ENCODE measurements at places on chromosomes 3 and 15.

- DNase-seq: no peak
Observed at GRCh38 chr3:81218023-81218422, 543.4 kb downstream of the GBE1 start.

DNA sequence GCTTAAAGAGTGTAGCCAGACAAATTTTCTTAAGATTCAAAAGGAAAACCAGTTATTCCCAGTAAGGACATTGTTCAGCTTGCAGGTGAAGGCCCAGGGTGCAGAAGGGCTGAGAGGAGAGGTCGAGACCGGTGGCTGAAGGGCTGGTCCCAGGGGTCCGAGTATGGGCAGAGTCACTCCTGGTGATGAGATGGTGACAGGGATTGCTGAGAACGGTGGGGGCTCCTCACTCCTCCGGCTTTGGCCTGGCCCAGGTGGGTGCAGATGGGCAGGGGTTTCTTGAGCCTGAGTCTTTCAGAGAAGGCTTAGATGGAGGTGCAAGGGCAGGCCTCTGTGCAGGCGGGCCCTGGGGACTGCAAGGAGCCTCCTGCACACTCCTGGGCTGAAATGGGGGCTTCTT, 56.2 kb downstream of the ZNF445 start:
- DNase-seq: no peak

DNA sequence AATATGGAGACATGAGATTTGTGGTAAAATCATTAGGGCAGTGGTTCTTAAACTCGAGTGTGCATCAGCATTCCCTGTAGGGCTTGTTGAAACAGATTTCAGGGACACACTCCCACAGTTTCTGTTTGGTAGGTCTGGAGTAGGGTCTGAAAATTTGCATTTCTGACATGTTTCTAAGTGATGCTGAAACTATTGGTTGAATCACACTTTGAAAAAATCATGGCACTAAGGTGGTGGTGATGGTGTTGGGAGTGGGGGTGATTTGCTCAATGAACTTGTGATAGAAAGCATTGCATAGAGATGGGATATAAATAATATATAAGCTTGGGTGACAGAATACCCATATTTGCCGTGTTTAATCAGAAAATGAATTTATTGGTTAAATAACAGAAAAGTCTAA, 11.3 kb downstream of the MITF start:
- DNase-seq: no peak

DNA sequence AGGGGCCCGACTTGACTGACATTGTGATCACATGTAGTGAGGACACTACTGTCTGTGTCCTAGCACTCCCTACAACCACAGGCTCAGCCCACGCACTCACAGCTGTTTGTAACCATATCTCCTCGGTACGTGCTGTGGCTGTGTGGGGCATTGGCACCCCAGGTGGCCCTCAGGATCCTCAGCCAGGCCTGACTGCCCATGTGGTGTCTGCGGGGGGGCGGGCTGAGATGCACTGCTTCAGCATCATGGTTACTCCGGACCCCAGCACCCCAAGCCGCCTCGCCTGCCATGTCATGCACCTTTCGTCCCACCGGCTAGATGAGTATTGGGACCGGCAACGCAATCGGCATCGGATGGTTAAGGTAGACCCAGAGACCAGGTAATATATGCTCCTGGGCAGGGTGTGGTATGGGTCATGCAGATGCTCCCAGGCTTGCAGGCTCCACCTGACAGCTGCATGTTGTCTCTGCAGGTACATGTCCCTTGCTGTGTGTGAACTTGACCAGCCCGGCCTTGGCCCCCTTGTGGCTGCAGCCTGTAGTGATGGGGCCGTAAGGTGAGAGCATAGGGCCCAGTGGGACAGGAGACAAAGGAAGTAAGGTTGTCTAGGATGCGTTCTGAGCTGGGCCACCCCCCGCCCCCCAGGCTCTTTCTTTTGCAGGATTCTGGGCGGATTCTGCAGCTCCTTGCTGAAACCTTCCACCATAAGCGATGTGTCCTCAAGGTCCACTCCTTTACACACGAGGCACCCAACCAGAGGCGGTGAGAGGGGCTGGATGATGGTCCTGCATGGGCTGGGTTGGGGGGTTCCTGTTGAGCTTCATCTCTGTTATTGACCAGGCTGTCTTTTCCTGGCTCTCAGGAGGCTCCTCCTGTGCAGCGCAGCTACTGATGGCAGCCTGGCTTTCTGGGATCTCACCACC, 4.4 kb downstream of the DALRD3 start:
- DNase-seq: no peak

GRCh38 chr3:184737641-184738505, 26.0 kb upstream of the MAGEF1 start:
- peak; percentile 52 for DNase-seq

- no peak for DNase-seq
Observed at GRCh38 chr15:87118435-87118834, 1038.8 kb downstream of the AGBL1 start.

GRCh38 chr3:143237077-143237627, 117.6 kb downstream of the CHST2 start:
- DNase-seq: no peak

DNA sequence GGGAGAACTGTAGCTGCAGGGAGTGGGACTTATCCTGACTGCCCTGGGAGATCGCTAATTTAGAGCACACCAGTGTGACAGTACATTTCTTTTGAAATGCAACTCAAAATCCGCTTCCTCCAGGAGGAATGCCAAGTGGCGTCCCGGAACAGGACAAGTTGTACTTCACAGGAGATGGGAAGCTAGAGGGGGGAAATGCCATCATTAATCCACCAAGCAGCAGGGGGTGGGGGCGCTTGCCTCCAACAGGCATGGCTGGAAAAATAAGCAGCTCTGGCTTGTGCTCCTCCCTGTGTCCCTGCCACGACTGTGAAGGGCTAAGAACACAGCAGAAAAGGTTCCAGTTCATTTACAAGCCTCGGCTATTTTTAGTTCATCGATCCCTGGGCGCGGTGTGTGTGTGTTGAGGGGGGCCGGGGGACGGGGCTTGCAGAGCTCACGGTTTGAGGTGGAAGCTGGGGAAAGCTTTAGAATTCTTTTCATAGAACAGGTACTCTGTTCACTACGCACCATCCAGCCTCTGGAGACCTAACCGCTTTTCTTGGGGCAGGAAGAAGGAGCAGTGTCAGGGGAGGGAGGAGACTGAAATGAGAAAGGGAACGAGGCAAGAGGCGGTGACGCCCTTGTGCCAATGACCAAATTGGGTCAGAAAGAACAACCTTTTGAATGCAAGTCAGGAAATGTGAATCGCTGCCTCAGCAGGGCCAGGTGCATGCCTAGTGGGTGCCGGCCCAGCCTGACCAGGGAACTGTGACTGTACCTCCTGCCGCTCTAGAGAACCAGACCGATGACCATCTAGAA, 51.8 kb upstream of the DGKG start:
- DNase-seq: no peak

DNA sequence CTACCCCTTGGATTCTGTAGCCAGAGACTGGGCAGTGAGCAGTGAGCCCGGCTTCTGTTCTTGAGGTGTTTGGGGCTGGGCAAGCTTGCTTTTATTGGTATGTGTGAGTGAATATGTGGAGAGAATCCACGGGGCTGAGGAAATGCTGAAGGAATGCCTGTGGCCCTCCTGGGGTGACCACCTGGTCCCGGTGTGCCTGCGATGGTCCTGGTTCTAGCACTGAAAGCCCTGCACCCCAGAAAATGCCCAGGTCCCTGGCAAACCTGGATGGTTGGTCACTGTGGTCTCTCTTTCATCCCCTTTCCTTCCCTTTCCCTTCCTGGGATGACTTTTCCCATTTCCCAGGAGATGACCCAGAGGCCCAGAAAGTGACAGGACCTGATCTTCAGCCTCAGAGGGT, 4.2 kb downstream of the ZBTB47 start:
- DNase-seq: no peak

- DNase-seq: no peak
Observed at GRCh38 chr15:100256101-100256969, 85.4 kb downstream of the ADAMTS17 start.

DNA sequence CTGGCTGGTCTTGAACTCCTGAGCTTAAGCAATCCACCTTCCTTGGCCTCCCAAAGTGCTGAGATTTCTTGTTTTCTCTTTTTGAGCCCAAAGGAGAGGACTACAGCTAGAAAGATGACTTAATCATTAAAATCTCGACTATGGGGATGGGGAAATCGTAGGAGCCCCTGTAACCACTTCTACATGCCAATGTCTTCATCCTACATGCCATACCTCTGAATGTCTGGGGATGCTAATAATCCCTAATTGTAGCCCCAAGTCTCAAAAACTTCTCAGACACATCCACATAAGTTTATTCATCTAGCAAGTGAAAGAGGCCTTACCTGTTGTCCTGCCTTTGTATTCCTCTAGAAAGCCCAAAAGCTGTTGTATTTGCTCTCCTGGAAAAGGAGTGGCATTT, 3.7 kb upstream of the RHOV start:
- no peak for DNase-seq

DNA sequence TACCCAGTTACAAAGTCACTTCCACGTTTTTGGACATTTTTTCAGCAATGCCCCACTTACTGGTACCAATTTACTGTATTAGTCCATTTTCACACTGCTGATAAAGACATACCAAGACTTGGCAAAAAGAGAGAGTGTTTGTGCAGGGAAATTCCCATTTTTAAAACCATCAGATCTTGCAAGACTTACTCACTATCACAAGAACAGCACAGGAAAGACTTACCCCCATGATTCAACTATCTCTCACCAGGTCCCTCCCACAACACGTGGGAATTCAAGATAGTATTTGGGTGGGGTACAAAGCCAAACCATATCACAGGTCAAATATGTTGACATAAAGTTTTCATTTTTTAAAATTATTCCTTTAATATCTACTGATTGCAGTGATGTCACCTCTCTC, 16.2 kb upstream of the ABI3BP start:
- no peak for DNase-seq

DNA sequence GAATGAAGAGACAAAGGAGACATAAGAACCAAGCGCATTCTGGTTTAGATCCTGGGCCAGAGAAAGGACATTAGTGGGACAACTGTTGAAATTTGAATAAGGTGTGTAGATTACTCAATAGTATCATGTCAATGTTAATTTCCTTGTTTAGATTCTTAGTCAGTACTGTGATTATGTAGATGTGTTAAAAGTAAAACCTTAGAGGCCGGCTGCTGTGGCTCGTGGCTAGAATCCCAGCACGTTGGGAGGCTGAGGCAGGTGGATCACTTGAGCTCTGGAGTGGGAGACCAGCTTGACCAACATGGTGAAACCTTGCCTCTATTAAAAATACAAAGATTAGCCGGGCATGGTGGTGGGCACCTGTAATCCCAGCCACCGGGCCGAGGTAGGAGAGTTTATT, 26.7 kb downstream of the CYP8B1 start:
- no peak for DNase-seq

GRCh38 chr15:89330119-89330518, 4.5 kb downstream of the POLG start:
- DNase-seq: no peak

- no peak for DNase-seq
Observed at GRCh38 chr3:79097964-79098660, 669.7 kb downstream of the ROBO1 start.

GRCh38 chr3:110106805-110107204, 769.5 kb upstream of the DPPA4 start:
- no peak for DNase-seq
